Right atrium auricular region (tissue), 2 donors: ENCODE measurements at places on chromosomes 4 and X.

DNA sequence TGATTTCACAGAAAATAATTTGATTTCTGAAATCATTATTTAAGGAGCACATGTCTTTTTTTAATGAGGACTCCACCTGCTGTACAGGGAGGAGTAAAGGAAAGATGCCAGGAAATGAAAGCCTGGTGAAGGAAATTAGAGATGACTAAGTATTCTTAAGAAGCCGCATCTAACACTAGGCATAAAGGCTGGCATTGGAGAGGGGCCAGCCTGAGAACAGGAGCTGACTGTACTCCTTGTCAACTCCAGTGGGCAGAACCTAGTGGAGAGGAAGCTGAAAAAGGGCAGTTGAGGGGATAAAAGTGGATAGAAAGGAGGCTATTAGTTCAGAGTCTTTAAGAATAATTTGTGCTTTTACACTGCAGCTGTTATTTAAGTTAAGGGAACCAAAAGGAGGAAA is 393.0 kb downstream of the PPP1R2C start:
- no peak for DNase-seq

GRCh38 chr4:17238633-17239032 is 273.3 kb downstream of the QDPR start:
- no peak for DNase-seq

- DNase-seq: no peak
Measured at GRCh38 chrX:46398126-46398525, 147.1 kb downstream of the ZNF674 start.

DNA sequence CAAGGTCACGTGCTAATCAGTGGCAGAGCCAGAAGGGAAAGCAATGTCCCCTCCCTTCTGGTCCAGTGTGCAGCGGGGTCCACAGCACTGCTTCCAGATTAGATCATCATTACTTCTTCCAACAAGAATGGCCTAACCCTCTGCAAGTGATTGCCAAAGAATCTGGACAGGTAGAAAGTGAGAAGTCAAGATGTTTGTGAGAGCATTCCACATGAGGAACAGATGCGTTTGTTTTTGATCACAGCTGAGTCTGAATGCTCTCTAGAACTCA is 147.7 kb downstream of the SHROOM3 start:
- no peak for DNase-seq

- DNase-seq: no peak
Measured at GRCh38 chr4:83022724-83023450, 12.1 kb upstream of the COPS4 start.

GRCh38 chrX:115047181-115047580 is 29.8 kb upstream of the IL13RA2 start:
- no peak for DNase-seq

GRCh38 chr4:185736882-185737281 is 75.1 kb downstream of the SORBS2 start:
- no peak for DNase-seq

GRCh38 chr4:8772499-8773123 is 99.0 kb downstream of the HMX1 start:
- no peak for DNase-seq

GRCh38 chr4:163367651-163368050 is 24.0 kb downstream of the NPY5R start:
- no peak for DNase-seq

GRCh38 chrX:11050013-11050412 is 61.1 kb upstream of the HCCS start:
- DNase-seq: no peak

DNA sequence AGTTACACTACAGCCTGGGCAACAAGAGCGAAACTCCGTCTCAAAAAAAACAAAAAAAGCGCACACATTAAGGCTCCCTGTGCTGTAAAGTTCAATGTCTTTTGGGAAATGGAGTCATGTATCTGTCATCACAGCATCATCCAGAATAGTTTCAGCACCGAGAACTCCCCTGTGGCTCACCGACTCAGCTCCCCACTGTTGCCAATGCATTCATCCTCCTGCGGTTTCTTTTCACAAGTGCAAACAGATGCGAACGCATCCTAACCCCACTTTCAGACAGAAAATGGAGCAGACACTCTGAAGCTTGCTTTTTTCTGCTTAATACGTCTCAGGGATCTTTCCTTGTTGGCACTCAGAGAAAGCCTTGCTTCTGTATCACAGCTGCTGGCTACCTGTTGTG is 13.8 kb upstream of the SH3TC1 start:
- DNase-seq: no peak
